ENCODE measurements at places on chromosomes 7 and 10. TPM values are rescaled to one million over a fixed set of nuclear protein-coding genes. Genes with fewer than 3 reads are reported as not detected.

Gene MBL2
- not detected for total RNA-seq

Gene VPS50
- total RNA-seq, result 14.9 TPM

Gene SPDYE5
- not detected for total RNA-seq

Gene UPK3B
- total RNA-seq, result 0.22 TPM

Gene C10orf90
- total RNA-seq, result not detected

Gene FAM13C
- total RNA-seq, result 92.8 TPM

Gene RADIL
- total RNA-seq, result 3.0 TPM

Gene SEMA3C
- total RNA-seq, result 16.4 TPM

Gene STMP1
- 25.1 TPM for total RNA-seq

Gene RAMP3
- 42.2 TPM for total RNA-seq

Gene TBXAS1
- total RNA-seq, result 27.4 TPM

Gene NYAP1
- 3.3 TPM for total RNA-seq

Gene NRG3
- total RNA-seq, result 1.4 TPM

Gene LRMDA
- total RNA-seq, result 102 TPM

Gene CAMK1D
- total RNA-seq, result 7.8 TPM

Gene EGR2
- 0.65 TPM for total RNA-seq

Gene FAM131B
- 0.24 TPM for total RNA-seq

Gene OR13A1
- not detected for total RNA-seq

Gene TMEM196
- 1.1 TPM for total RNA-seq

Gene CREB3L2
- total RNA-seq, result 122 TPM

Gene CREB5
- 3.5 TPM for total RNA-seq

Gene FGFR2
- 79.2 TPM for total RNA-seq

Gene GRK5
- total RNA-seq, result 96.4 TPM

Gene PROSER2
- 16.6 TPM for total RNA-seq

Gene CLDN15
- total RNA-seq, result 2.1 TPM

Gene ABCB4
- total RNA-seq, result 62.6 TPM

Gene STEAP4
- total RNA-seq, result 255 TPM

Gene INA
- 10.9 TPM for total RNA-seq

Gene TMEM213
- total RNA-seq, result not detected

Gene PRSS1
- total RNA-seq, result 15.4 TPM

Gene COX19
- 19.2 TPM for total RNA-seq

Gene FMC1
- 21.3 TPM for total RNA-seq

Gene SFTPA2
- total RNA-seq, result 10.1 TPM

Gene PDLIM1
- total RNA-seq, result 25.5 TPM

Gene EEF1AKMT2
- total RNA-seq, result 20.1 TPM

Gene OR2A42
- 0.11 TPM for total RNA-seq

Gene PPP1R9A
- total RNA-seq, result 58.9 TPM

Gene ECHDC3
- total RNA-seq, result 105 TPM

Gene LFNG
- 8.6 TPM for total RNA-seq

Gene TMEM229A
- 7.2 TPM for total RNA-seq

Gene CHRM2
- not detected for total RNA-seq

Data from adrenal gland (tissue), 19 donors.